ENCODE measurements at places on chromosomes 12 and 14. TPM values are rescaled to one million over a fixed set of nuclear protein-coding genes. Genes with fewer than 3 reads are reported as not detected.

Gene IFI27
- 1.8 TPM for total RNA-seq

DNA sequence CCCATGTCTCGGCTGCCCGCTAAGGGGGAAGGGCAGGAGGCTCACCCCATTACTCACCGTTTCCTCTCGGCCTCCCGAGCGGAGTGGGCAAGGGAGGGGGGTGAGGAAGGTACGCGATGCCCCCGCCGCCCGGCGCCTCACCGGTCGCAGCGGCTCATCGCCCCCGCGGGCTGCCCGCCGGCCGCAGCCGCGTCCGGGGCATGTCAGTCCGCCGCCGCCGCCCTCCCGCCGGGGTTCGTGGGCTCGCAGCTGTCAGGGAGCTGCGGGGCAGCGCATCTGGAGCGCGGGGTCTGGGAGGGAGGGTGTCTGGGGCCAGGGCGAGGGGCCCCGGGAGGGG is 461 bp downstream of the SLC8A3 start:
- DNase-seq = no peak

DNA sequence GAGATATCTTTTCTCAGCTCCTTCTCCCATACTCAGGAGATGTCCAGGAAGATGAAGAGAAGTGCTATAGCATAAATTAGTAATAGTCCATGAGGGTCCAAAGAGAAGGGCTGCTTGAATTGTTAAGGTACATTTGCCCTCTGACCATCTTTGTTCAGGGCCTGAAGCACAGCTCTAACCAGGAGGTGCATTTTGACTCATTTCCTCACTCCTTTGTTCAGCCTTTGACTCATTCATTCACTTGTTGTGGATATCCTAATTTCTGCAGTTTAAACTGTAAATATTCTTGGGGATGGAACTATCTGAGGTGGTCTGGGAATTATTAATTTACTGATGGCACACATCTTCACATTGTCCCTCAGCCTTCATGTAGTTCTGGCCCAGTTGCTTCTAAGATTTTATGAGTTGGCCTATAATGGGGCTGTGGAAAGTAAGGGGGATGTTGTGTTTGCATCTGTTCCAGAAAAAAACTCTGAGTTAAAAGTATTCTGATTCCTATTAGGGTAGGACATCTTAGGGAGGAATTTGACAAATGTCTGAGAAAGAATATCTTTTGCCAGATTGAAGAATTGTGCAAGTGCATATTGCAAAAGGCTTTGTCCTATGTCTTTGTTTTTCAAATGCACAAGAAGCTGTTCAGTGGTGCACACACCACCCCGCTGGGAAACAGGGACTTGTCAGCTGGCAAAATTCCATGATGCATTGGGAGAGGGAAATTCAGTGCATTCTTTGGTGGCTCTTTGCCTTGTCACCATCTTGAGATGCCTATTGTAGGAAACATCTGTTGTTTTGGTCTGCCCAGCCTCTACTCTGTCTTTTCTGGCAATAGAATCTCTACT is 22.1 kb downstream of the SMOC1 start:
- no peak for DNase-seq

GRCh38 chr14:69480136-69480535 is 4.4 kb upstream of the PLEKHD1 start:
- no peak for DNase-seq

DNA sequence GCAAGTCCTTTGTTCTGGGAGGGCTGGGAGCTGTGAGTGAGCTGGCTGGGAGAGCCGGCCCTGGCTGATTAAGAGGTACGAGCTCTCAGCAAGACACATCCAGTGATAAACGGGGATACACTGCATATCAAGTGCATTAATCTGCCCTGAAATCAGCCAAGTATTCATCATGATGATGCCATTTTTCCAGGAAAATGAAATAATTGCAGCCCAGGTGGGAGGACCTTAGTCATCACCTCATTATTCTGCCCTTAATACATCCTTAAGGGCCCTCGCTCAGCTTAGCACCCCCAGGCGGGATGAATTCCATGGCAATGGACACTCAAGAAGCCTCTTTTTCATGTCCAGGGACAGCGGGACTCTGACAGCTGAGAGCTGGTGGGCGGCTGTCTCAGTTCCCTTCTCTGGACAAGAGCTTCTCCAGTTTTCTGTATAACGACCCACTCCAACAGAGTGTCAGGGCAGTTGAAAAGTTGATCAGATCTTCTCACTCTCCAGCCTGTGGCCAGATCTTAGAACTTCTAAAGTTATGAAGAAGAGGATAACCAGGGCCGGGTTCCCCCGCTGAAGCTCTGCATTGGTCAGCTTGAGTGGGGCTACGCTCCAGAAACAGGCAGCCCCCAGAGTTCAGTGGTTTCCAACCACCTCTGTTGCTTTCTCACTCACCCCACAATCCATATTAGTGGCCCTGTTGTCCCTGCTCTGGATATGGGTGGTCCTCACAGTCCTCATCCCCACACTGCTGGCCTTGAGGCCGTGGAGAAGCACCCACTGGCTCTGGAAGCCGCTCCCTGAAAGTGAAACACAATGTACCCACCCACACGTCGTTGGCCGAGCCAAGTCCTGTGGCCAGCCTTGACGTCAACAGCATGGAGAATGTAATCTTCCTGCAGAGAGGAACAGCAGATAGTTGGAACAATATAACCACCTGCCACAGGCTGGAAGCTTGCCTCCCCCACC is 306.2 kb upstream of the DIO3 start:
- peak; percentile 2 for DNase-seq

GRCh38 chr12:48924617-48925303 is 532 bp downstream of the FKBP11 start:
- peak; percentile 81 for DNase-seq

Gene GLT8D2
- 24.8 TPM for total RNA-seq

DNA sequence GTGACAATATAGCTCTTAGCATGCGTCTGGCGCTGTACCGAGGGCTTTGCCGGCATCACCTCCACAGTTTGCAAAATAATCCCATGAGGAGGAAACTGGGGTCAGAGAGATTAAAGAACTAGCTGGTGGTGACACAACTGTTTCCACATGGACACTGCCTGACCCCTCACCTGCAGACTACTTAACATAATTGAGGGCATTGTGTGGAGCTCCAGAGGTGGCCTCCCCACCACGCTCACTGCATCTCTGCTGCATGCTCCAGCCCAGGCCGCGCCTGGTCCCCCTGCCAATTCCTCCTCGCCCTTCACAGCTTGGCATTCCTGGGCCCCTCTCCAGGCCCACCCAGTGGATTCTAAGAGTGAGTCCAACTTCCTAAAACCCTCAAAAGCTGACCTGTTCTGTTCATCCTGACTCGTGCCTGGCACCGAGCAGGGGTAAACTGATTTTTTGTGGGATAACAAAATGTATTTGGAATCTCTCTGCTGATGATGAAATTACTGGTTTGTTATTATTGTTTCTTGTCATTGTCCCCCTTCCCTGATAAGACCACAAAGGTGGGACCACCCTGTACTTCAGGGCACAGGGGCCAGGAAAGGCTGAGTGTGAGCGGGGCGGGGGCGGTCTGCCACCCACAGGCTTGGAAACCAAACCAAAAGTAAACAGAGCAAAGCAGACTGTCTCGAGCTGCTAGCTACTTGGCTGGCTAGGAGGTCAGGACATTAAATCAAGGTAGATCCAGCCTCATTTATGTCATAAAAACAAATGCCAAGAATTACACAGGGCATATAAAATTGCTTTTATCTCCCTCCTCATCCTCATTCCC is 40.6 kb downstream of the CHGA start:
- no peak for DNase-seq

DNA sequence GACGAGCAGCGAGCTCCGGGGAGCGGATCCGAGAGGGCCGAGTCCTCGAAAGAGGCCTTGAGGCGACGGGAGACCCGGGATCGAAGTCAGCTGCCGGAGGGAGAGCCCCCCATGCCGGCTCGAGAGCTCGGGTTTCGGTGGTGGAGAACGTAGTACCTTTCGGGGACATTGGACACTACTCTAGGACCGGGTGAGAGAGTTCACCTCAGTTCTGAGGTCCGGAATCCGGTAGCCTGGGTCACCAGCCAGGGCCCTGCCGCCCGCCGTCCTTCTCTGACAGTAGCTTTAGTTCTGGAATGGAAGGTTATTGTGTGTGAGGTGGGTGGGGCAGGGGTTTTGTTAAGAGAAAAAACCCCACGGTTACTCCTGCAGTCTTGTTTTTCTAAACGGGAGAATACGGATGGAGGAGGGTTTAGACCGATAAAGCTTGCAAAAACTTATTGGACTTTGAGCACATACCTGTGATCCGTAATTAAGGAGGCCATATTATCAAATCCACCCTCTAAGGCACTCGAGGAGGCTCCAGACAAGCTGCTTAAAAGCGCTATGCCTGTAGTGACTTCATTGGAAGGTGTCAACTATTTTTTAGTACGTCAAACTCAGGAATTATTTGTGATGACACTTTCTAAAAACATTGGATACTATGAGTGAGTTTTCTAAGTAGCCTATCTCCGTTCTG is 765 bp downstream of the SCYL2 start:
- peak; percentile 52 for DNase-seq

Gene KRT71
- total RNA-seq = not detected

Gene MAGOHB
- 23.9 TPM for total RNA-seq

GRCh38 chr12:45912774-45913173 is 77.6 kb downstream of the SCAF11 start:
- no peak for DNase-seq
